ENCODE measurements at places on chromosomes 7 and 10.

GRCh38 chr7:28354601-28355402 is 57.5 kb upstream of the CREB5 start:
- DNase-seq: no peak

GRCh38 chr7:93739424-93739823 is 151.1 kb downstream of the TFPI2 start:
- no peak for DNase-seq

- DNase-seq: no peak
These were observed 28.8 kb upstream of the NMT2 start for GRCh38 chr10:15197276-15197675.

- DNase-seq: no peak
These were observed 670 bp downstream of the RCC1L start for GRCh38 chr7:75072981-75073283.

GRCh38 chr7:113141803-113142202 is 23.4 kb upstream of the SMIM30 start:
- DNase-seq: no peak

- DNase-seq: no peak
These were observed 19.7 kb downstream of the TMEM243 start for GRCh38 chr7:87199700-87200450.

GRCh38 chr7:54705436-54705835 is 53.6 kb downstream of the SEC61G start:
- no peak for DNase-seq

GRCh38 chr7:6162650-6163366 is 109.6 kb downstream of the CYTH3 start:
- no peak for DNase-seq

DNA sequence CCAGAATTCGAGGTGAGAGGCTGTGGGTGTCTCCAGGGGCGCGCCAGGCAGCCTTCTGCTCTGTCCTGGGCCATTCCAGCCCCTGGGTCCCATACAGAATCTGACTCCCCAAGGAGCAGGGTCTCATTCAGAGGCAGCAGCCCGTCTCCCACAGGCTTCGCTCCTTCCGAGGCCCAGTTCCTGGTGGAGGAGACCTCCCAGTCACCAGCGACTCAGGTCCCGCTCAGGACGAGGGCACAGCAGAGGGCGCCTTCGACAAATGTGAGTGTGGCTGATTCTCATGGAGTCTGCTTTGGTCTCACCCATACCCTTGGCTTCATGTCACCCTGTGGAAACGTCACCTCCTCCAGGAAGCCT is 81.8 kb upstream of the GPR26 start:
- no peak for DNase-seq

DNA sequence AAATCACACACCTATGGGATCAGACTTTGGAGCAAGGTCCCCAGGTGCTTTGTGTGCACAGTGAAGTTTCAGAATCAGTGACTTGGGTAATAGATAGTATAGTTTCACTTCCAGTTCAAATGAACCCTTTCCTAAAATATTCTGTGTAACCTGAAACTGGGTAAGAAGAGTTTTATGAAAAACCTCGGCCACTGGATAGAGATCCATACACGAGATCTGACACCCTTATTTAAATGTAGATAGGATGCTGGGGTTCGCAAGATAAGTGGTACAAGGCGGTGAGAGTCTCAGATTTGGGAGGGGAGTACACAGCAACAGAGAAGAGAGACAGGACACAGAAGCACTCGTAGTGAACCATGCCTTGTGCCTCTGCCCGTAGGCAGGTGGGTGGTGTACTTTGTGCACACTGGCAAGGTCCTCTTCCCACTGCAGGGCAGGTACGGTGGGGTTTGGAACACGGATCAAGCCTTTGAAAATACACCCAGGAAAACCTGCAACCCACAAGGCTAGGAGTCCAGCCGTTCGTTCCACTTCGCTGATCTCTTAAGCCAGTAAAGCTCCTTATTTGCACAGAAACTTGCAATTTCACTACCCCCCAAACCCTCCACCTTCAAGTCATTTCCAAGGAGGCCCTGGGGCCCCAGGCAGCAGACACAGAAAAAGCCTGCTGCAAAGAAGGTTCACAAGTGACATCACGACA is 162.8 kb downstream of the USP6NL start:
- DNase-seq: no peak

DNA sequence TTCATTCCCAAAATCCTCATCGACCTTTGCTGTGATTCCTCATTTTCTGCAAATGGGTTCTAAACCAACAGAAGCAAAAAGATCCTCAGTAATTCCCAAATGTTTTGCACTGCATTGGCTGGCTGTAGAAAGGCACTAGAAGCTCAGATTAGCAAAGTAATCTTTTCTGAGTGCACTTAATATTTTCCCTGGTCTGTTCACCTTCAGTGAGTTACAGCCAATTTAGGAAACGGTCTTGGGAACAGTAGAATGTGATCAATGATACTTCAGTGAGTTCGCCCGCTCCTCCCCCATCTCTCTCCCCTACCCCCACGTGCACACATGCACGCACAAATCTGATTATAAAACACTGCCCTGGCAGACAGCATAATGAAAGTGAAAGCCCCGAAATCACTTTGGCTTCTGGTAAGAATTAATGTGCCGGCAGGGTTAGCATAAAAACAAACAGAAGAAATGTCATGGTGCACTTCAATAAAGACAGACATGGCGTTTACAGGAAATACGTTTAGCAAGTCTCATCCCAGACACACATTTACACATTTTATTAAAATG is 201.3 kb upstream of the CDCA7L start:
- no peak for DNase-seq

GRCh38 chr10:77844713-77845445 is 81.7 kb downstream of the DLG5 start:
- no peak for DNase-seq

- DNase-seq: no peak
These were observed 35.1 kb downstream of the BET1 start for GRCh38 chr7:93968911-93969620.

DNA sequence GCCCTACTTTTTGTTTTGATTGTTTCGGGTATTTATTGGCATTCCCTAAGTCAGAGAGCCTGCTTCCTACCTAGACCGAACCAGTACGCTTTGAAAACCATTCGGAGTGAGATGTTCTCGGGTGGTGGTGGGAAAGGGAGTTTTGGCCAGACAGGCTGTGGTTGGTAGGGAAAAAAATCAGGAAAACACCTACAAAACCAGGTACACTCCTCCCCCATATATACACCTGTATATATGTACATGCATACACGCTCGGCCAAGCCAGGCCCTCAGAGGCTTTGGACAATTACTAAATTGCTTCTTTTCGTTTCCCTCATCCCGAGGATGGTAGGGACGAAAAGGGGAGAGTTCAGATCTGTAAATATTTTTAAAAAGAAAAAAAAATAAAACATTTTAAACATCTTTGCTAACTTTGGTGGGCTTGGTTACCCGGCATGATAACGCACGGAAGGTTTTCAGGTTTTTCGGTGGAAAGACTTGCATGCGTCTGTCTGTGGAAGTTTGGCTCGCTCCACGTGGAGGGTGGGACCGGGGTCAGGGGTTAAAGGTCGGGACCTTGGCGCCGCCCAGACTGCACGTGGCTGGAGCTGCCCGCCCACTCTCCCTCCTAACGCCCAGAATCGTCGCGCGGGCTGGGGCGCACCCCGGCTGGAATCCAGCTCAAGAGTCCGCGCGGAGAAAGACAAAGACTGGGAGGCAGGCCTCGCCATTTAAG is 2.5 kb downstream of the HMX2 start:
- no peak for DNase-seq

- no peak for DNase-seq
These were observed 131.5 kb downstream of the SFMBT2 start for GRCh38 chr10:7279303-7279702.

DNA sequence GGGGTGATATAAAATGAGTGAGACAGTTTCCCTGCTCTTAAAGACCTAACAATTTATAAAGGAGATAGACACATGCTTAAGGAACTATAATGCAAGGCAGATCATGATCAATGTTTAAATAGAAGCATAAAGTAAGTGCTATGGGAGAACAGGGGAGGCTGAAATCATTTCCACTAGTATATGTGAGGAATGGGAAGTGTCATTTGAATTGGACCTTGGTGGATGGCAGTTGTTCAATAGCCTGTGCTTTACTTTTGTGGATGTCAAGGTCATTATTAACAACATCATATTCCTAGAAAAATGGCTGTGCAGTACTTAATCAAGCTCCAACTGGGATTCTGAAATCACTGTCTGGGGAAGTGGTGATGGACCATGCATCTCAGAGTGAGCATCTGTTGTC is 14.7 kb downstream of the NPY start:
- no peak for DNase-seq

DNA sequence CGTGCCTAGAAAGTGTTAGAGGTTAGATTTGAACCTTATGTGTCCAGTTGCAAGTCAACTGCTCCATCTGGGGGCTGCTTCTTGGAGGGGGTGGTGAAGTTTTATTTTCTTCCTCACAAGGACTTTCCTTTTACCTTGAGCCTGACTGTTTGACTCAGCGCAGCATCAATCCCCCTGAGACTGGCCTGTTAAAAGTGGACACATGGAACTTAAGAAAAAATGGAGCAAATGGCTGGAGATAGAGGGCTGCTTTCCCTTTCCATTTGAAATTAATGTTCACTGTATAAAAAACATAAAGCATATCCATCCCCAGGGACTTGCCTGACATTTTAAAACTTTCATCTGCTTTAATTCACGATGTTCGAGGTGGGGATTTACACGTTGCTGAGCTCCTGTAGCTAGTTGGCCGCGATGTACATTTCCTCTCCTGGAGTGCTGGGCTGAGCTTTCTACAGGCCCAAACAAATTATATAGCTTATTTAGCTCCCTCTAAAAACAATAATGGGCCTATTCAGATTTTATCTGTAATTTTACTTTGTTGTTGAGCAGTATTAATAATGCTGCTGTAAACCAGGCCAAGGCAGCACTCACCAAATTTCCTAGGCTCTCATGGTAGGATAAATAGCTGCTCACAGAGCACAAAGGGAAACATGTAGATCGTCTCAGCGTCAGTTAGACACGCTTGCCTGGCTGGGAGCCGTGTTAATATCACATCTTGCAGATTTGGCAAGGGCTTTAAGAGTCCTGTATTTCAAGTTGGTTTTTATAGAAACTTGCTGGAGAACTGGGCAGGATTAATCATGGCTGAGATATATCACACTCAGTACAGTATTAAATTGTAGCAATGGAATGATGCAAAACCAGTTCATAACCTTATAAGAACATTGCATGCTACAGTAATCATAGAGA is 251.5 kb downstream of the LRMDA start:
- DNase-seq: no peak

DNA sequence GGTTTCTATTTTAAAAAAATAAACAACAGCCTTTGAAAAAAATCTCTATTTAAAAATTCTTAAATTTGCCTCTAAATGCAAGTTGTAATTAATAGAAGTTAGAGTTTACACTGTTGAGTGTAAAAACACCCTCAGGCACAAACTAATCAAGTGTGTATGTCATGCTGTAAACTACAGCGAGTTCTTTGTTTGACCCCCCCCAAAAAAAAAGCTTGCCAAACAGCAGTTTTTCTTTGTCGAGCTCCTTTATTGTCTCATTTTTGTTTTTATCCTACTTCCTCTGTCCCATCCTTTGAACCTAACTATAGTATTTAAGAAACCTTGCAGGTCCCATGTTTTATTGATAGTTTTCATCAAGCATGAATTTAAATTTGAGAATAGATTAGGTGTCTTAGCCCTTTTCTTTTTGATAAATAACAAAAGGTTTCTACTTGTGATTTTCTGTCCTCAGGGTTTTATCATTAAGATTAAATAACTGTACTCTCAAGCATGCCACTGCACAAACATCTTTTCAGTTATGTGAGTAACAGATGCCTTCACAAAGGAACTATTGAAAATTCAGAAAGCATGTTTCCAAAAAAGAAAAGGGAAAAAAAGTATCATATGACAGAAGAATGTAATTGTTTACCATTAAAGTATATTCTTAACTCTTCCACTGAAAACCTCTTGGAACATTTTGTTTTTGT is 176.0 kb downstream of the ARID5B start:
- DNase-seq: no peak

GRCh38 chr7:131425992-131426391 is 98.3 kb downstream of the MKLN1 start:
- no peak for DNase-seq

- no peak for DNase-seq
These were observed 4.6 kb downstream of the TLL2 start for GRCh38 chr10:96509017-96509641.

DNA sequence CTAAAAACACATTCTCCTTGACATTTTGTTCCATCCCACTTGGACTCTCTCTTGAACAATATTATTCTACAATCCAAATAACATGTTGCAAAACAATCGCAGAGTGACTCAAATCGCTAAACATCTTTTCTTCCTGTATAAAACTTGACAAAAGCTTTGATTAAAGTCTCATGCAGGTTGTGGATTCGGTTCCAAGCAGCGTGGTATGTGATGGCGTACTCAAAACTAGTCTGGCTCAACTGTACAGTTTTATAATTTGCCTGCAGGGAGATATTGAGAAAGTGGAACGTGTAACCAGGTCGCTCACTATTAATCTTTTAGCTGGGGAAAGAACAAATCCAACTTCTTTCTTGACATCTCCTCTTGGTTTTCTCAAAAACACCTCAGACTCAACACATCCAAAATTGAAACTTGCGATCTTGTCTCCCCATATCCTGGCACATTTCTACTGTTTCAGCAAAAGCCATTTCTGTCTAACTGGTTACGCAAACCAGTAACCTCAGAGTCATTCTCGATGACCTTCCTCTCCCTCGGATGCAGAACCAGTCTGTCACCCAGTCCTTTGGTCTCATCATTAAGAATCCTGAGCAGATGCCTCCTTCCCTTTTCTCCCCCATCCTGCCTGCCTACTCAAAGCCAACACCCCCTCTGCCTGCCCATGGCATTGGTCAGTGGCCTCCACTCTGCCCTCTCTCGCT is 100.1 kb downstream of the CACNB2 start:
- DNase-seq: no peak

DNA sequence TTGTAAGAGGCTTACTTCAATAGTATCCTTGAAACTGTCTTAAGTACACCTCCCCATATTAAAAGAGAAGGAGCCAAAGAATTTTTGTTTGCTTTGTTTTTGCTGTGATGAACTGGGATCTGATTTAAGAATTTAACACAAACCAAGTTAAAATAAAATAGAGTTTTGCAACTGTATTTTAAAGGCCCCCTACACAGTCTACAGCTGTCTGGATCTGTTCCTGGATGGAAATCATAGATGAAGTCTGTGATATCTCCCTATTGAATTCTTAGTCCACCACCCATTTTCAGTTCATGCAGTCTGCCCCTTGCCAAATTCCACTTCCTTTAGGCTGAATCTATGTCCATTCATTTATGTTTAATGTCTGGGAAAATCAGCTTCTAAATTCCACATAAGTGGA is 169.8 kb upstream of the MEOX2 start:
- DNase-seq: no peak

- no peak for DNase-seq
These were observed 422.9 kb upstream of the SEMA3A start for GRCh38 chr7:84617265-84618030.

- no peak for DNase-seq
These were observed 16.6 kb downstream of the TAS2R40 start for GRCh38 chr7:143238289-143238980.

- DNase-seq: no peak
These were observed 11.8 kb upstream of the TBXAS1 start for GRCh38 chr7:139817249-139817648.

- no peak for DNase-seq
These were observed 13.1 kb downstream of the PHKG1 start for GRCh38 chr7:56079450-56080185.

Data from activated T-helper 9 cell treated with anti-CD3 and anti-CD28 coated beads, Interleukin-2, amount 50 U/mL, for 16 hours (primary cell).